ENCODE measurements at places on chromosomes 7 and 10.

DNA sequence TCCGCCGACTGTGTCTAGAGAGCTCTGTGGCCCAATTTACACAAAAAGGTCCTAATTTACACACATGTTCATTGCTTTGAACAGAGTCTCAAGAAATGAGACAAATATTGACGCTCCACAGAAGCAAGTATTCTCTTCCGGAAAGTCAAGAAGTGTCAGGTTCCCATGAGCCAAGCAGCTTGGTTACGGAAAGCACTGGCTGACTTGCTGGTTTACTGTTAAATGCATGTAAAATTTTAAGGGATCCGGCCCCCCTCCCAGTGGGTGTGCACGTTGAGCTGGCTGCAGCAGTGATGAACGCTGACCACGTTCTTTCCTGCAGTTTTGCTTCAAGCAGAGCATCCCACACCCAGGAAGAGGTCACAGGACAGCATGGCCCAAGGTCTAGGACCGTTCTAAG is 76.8 kb downstream of the DIP2C start:
- DNase-seq = no peak

- no peak for DNase-seq
These were observed 537.6 kb downstream of the LRMDA start for GRCh38 chr10:75969031-75969430.

- DNase-seq = no peak
These were observed 88.3 kb downstream of the PTPRZ1 start for GRCh38 chr7:121961089-121961867.

DNA sequence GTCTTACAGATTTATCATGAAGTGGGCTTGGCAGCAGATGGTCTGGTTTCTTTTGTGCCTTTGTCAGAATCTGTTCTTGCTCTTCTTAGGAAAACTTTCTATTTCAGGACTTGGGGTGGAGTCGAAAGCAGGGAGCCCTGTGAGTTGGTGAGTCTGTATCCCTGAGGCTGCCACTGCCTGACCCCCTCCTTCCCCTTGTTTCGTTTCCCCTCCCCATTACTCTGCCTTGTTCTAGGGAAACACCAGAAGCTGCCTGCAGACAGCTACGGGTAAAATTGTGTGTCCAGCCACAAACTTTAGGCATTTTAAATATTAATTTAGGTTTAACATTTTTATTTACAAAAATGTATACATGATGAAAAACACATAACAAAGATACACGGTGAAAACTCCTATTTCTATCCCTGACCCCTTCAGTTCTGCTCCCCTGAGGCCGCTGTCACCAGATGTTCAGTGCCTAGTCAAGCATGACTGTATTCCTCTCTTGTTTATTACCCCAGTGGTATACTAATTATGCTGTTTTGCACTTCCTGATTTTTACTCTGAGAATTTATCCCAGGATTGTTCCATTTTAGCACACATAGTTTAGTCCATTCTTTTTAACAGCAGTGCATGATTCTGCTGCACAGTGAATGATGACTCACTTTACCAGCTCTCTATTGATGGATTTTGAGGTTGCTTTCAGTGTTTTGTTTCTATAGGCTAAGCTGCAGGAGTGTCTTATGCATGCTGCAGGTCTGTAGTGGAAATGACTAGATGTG is 9.1 kb downstream of the TSPAN14 start:
- DNase-seq = no peak

Data from stimulated activated CD8-positive, alpha-beta memory T cell treated with anti-CD3 and anti-CD28 coated beads, Interleukin-4, amount 100 ng/mL, for 1 hour (primary cell).